ENCODE measurements at places on chromosomes 11 and 22.

GRCh38 chr11:79095424-79095823, 345.4 kb downstream of the TENM4 start:
- no peak for DNase-seq

GRCh38 chr22:38353142-38353629, 36.0 kb upstream of the CSNK1E start:
- DNase-seq: peak; percentile 82

DNA sequence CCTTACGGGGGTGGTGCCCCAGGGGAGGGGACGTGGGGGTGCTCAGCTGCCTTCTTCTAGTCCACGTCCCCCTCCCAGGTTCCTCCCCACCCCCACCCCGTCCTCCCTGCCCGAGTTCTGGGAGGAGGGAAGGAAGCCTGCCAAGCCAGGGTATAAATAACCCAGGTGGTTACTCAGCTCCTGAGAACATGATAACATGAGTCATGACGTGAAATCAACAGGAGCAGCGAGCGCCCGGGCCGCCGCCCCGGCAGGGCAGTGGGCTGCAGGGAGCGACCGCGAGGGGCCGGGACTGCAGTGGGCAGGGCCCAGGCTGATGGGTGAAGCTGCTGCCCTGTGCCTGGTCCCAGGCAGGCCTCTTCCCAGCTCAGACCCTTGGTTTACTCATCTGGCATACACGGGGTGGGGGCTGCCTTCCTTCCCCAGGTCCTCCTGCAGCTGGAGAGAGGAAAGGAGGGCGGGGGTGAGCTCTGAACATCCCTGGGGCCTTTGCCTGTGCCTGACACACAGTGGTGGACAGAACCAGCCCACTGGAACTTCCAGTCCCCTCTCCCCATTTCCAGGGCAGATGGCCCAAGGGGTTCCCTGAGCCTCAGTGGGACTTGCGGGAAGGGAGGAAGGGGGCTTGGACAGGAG, 8.8 kb upstream of the PDGFB start:
- no peak for DNase-seq

GRCh38 chr11:122746050-122746478, 90.5 kb downstream of the UBASH3B start:
- DNase-seq: no peak

DNA sequence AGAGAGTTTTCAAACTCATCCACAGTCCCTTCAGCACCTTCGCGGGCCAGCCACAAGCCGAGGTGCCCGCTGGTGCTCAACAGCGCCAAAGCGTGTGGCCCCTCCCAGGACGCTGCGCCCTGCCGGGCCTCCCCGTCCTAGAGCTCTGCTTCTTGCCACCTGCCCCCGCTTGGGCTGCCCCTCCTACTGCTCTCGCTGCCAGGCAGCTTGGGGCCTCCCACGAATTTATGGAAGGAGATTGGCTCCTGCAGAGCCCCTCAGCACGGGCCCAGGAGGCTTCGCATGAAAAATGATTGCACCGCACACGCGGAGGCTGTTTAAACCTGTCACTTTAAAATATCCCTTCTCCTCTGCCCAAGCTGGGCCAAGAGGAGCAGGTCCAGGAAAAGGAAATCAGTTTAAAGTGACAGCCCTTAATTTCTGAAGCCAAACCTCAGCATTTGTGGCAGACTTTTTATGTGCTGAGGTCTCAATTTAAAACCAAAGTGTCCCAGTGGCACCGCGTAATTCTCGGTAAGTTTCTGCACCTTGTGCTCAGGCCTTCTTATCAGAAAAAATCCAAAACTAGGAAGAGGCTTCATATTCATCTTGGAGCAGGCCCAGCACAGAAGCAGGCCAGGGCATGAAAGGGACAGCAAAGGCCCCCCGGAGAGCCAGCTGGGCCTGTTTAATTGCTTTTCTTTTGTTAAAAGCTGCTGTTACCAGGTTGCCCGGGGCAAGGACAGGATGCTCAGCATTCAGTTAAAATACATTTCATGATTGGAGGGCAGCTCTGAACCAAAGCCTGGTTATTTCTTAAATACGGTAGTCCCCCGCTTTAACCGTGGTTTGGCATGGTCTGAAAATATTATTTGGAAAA, 303.6 kb downstream of the OPCML start:
- DNase-seq: peak; percentile 51

DNA sequence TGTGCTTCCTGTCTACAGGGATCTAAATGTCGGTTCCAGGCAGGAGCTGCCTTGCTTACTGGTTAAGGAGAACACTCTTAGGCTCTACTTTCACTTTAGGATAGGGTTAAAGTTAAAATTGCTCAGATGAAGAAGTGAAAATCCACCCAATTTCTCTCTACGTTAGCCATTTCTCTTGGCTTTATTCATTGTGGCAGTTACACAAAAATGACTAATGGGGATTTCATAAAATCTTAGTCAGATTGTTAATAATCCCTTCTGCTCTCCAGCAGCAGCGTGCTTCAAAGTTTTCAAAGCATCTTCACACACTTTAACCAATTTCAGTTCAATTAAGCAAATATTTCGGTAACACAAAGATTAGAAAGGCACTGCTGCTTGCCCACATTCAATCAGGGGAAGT, 58.4 kb upstream of the RCN1 start:
- DNase-seq: no peak

- DNase-seq: peak; percentile 88
Observed at GRCh38 chr11:76318744-76319384, 62.1 kb downstream of the THAP12 start.

- no peak for DNase-seq
Observed at GRCh38 chr11:78688460-78688859, 113.8 kb upstream of the NARS2 start.

DNA sequence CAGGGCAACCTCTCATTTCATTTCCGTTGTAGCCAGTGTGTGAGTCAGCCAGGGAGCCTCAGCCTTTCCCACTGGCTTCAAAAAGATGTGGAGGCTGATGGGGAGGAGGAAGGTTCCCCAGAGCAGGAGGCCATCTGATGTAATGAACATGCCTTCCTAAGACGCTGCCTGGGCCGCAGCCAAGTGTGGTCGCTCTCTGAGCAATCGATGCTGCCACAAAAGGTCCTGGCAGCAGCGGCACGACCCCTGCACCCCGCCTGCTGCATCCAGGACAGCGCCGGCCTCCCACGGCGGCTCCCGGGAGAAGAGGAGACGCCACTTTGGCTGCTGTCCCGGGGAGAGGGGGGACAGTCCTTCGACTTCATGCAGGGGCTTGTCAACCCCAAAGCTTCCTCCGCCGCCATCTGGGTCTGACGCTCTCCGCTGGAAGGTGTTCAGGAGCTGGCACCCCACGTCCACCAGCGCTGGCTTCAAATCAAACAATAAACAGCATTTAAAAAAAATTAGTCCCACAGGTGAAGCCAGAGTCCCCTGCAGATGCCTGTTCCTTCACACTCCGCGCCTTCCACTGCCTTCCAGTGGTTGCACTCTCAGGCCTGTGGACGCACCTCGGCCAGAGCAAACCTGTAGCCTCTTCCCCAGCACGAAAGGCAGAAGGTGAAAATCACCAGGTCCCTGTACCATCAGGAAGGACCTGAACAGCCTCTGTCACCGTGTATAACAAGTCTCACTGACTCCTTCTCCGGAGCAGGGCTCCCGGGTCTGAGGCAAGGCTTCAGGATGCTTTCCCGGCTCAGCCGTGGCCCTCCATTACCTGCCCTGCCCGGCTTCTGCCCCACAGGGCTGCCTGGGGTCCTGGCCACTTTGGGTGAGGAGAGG, 930.7 kb downstream of the BRD1 start:
- peak; percentile 34 for DNase-seq

DNA sequence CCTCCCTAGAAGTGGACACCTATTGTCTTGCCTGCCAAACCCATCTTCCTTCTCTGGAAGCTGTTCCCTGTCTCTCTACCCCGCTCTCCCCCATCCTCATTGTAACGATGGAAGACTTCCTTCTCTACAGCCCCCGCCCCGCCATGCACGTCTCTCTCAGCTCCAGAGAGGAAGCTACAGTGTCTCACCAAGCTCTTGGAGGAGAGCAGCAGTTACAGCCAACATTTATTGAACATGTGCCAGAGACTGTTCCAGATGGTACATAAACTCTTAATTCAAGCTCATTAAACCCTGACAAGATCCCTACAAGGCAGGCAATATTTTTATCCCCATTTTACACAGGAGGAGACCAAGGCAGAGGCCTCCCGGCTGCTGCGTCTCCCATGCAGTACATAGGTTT, 15.1 kb downstream of the MCHR1 start:
- DNase-seq: no peak

GRCh38 chr11:6345366-6345765, 25.1 kb upstream of the CAVIN3 start:
- DNase-seq: no peak

- no peak for DNase-seq
Observed at GRCh38 chr11:9802291-9802861, 138.5 kb downstream of the SWAP70 start.

DNA sequence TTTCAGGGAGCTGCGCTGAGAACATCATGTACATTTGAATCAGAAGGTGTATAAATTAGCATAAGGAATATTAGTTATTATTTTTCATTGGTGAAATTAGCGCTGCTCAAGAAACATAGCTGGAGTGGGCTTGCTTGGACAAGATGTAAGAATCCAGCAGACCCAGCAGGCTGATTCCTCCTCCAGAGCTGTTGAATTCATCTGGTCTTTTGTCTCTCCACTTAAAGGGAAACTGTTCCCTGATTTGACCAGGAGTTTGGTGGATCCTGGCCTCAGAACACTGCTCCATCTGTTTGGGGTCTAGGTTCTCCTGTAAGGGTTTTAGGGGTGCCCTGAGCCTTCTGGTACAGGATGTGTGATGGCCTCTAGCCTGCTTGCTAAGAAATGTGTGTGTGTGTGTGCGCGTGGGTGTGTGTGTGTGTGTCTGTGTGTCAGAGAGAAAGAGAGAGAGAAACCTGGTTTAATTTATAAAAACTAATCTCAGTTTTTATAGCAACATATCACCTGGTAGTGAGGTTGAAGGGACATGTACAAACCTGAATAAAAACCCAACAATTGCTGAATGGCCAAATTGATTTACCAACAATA, 8.3 kb upstream of the SORL1 start:
- no peak for DNase-seq

DNA sequence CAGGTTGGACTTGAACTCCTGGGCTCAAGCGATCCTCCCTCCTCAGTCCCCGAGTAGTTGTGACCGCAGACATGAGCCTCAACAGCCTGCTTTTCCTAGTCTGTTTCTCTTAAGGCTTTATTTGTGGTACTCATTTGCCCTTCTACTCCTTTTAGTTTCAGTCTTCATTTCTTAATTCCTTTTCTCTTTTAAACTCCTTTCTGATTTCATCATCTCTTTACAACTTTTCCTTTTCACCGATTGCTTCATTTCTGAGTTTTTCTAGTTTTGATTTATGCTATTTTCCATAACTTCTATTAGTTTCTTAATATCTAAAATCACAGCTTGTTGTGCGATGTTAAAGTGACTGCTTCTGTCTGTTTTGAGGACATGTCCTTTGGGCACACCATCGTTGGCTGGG, 17.3 kb upstream of the MRGPRF start:
- no peak for DNase-seq

DNA sequence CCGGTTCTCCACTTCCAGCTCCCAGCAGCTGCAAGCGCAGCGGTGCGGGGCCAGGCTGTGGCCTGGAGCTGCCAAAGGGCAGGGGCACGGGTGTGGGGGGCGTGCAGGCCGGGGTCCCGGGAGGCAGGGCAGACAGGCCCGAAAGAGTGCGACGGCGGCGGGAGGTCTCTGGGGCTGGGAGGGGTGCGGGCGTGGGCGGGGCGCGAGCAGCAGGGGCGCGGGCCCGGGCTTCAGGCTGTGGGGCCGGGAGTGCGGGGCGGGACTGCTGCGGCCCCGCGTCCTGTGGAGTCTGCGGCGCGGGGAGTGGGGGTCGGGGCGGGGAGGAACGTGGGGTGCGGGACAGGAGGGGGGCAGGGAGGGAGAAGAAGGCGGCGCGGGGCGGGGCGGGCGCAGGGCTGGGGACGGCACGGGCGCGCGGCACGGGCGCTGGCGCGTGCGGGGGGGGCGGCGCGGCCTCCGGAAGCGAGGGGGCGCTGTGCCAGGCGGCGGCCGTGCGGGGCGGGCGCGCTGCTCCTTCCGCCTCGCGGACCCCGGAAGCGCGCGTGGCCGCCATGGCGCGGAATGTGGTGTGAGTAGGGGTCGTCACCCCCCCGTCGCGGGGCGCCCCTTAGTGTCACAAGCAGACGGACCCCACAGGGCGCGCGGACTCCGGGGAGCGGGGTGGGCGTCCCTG, at the start of gene MRPL23:
TSS of gene MRPL23 (plus strand) at position 521 of the 673 bp plus-strand sequence. CDS start at position 552, 31 bp downstream.
- DNase-seq: no peak

- no peak for DNase-seq
Observed at GRCh38 chr11:111231836-111232235, 13.7 kb upstream of the POU2AF2 start.

GRCh38 chr11:46555267-46556054, 38.4 kb downstream of the AMBRA1 start:
- no peak for DNase-seq

DNA sequence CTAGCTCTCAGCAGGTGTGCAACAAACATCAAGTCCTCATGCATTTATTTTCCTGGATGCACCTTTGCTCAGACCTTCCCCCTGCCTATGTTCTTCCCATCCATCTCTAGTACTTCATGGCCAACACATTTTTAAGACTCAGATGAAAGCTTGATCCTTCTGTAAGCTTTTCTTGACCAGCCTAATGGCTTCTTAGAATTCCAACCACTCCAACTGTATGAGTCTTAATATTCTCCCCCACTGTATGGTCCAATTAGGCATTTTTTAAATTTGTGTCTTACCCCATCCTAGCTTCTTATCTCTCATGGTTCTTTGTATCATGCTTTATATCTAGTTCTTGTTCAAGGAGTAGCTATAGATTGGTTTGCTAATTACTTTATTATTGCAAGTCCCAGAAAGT, 44.8 kb downstream of the TENM4 start:
- no peak for DNase-seq

DNA sequence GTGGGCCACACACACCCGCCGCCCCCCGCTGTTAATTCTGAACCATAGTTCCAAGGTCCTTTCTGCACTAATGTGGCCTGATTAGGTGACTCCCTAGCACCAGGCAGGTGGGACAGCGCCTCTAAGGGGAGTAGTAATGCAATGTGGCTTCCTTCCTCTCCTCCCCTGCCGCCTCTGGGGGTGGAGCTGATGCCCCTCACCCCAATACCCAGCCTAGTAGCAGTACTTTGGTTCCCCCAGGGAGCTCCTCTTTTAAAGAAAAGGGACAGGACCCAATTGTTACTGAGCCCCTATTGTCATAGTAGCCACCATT, 14.4 kb downstream of the RTN4RL2 start:
- DNase-seq: no peak
